ENCODE measurements at places on chromosomes 3 and 15.
A peak's percentile ranks its signal among the peaks of the same experiment; 100 is the strongest.

- peak; percentile 68 for DNase-seq
These were observed 266.4 kb upstream of the HES1 start for GRCh38 chr3:193869221-193870201.

GRCh38 chr15:85379403-85380131, 836 bp upstream of the AKAP13 start:
- peak; percentile 64 for DNase-seq

DNA sequence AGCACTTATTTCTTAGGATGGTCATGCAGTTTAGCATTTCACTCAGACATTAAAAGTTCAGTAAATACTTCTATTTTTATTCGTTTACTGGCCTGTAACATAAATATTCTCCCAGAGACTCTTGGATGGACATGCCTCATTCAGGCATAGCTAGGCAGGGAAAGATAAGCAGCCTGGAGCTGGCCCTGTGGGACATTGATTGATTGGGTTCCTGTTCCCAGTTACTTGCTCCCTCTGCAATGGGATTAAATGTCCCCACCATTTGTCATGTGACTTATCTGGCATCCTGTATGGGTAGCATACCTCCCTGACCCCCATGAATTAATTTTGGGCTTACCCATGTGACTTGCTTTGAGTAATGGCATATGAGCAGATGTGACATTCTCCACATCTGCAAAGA, 2.7 kb upstream of the SCAMP5 start:
- no peak for DNase-seq

DNA sequence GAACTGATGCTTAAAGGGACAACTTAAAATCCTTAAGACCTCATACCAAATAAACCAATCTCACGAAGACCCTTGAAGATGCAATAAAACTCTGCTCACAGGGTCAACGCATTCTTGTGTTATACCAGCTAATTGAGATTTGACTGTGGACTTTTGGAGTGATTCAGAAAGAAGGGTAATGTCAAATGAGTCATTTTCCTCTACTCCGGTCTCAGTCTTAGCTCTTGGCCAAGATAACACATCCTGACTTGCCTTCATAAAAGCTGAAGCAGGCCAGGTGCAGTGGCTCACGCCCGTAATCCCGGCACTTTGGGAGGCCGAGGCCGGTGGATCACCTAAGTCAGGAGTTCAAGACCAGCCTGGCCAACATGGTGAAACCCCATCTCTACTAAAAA, 3.8 kb downstream of the PKM start:
- DNase-seq: no peak

GRCh38 chr3:128950223-128950938, 43.5 kb downstream of the CFAP92 start:
- DNase-seq: peak; percentile 22

GRCh38 chr3:39819899-39820298, 10.5 kb downstream of the MYRIP start:
- DNase-seq: no peak

GRCh38 chr15:45640616-45641015, 5.8 kb downstream of the SQOR start:
- no peak for DNase-seq

GRCh38 chr3:147119989-147120388, 286.4 kb downstream of the ZIC4 start:
- DNase-seq: no peak

- peak; percentile 94 for DNase-seq
These were observed 31.6 kb downstream of the ZDHHC19 start for GRCh38 chr3:196179380-196180308.

GRCh38 chr3:186160691-186161243, 51.9 kb upstream of the ETV5 start:
- DNase-seq: no peak

GRCh38 chr3:184715943-184716621, 4.2 kb upstream of the MAGEF1 start:
- no peak for DNase-seq

- DNase-seq: no peak
These were observed 43.4 kb upstream of the SEC22A start for GRCh38 chr3:123158330-123158729.

DNA sequence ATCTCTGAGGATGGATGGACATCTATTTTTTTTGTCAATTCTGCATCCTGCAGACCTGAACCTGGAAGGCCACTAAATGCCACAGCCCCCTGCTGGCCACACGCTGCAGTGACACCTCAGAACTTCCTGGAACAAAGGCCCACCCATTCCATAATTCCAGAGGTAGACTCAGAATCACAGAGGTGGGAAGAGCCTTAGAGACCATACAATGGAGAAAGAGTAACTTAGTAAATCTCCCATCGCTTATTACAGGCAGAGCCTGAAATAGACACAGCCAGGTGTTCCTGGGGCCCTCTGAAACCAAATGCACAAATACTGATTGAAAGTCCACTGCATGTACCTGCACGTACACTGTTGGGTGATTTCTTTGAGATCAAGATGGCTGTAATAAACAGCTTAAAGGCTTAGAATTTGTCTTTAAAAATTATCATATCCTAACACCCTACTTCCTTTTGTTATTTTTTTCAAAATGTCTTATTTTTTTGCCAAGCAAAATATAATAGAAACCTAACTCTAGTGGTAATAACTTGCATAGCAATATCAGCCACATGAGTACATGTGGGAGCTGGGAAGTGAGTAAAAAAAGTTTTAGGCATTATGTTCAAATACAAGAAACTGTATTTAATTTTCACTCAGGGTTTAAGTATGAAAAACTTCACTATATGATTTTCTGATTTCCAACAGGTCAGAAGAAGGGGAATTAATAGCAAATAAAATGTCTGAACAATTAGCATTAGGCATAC, 62.7 kb downstream of the EOMES start:
- no peak for DNase-seq

GRCh38 chr15:96019114-96019513, 311.4 kb upstream of the NR2F2 start:
- no peak for DNase-seq

DNA sequence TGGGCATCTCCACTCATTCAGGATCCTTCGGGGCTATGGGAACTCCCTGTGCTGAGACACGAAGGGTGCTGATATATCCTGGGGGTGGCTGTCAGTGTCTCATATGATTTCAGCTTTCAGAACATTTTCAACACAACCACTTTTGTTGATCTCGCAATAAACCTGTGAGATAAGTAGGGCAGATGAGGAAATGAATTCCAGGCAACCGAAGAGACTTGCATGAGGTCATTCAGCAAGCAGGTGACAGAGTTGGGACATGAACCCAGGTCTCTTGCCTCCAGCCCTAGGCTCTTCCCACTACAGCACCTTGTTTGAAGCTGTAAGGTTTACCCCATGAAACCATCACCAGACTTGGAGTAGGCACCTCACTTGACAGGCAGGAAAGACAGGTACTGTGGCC, 16.6 kb downstream of the DUOX1 start:
- DNase-seq: no peak

DNA sequence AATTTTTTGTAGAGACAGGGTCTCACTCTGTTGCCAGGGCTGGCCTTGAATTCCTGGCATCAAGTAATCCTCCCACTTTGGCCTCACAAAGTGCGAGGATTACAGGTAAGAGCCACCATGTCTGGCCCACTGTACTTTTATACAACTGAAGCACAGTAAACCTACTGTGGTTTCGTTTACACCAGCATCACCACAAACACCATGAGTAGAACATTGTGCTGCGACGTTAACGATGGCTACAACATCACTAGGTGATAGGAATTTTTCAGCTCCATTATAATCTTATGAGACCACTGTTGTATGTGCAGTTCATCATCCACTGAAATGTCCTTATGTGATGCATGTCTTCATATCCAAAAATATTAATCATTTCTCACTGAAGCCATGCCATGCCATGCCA, 11.7 kb downstream of the CTNNB1 start:
- no peak for DNase-seq

GRCh38 chr3:79534727-79535126, 233.1 kb downstream of the ROBO1 start:
- DNase-seq: no peak

DNA sequence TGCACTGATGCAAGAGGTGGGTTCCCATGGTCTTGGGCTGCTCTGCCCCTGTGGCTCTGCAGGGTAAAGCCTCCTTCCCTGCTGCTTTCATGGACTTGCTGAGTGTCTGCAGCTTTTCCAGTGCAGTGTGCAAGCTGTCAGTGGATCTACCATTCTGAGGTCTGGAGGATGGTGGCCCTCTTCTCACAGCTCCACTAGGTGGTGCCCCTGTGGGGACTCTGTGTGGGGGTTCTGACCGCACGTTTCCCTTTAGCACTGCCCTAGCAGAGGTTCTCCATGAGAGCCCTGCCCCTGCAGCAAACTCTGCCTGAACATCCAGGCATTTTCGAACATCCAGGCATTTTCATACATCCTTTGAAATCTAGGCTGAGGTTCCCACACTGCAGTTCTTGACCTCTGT, 329.8 kb upstream of the NAALADL2 start:
- no peak for DNase-seq

GRCh38 chr3:40191850-40192448, 117.6 kb upstream of the EIF1B start:
- peak; percentile 18 for DNase-seq

DNA sequence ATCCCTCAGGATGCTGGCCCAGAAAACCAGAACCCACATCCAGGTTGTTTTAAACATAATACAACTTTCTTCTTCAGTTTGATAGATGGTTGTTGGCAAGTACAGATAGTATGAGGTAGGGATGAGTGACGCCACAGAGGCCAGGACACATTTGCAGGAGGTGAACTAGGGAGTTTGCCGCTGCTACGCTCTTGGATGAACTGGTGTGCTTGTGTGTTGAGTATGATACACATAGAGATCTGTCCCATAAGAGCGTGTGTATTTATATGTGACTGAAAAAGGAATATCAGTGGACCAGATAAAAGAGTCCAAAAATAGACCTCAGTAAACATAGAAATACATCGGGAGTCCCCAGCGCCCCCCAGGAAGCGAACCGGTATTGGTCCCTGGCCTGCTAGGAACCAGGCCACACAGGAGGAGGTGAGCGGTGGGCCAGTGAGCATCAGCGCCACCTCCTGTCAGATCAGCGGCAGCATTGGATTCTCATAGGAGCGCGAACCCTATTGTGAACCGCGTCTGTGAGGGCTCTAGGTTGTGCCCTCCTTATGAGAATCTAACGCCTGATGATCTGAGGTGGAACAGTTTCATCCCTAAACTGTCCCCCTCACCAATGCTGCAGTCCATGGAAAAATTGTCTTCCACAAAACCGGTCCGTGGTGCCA, 98.1 kb downstream of the LRRK1 start:
- no peak for DNase-seq

- no peak for DNase-seq
These were observed 180.3 kb upstream of the TSC22D2 start for GRCh38 chr3:150227839-150228238.

- no peak for DNase-seq
These were observed 12.5 kb downstream of the DPH6 start for GRCh38 chr15:35533130-35534110.

- DNase-seq: no peak
These were observed 582.9 kb upstream of the PPP2R3A start for GRCh38 chr3:135382621-135383020.

DNA sequence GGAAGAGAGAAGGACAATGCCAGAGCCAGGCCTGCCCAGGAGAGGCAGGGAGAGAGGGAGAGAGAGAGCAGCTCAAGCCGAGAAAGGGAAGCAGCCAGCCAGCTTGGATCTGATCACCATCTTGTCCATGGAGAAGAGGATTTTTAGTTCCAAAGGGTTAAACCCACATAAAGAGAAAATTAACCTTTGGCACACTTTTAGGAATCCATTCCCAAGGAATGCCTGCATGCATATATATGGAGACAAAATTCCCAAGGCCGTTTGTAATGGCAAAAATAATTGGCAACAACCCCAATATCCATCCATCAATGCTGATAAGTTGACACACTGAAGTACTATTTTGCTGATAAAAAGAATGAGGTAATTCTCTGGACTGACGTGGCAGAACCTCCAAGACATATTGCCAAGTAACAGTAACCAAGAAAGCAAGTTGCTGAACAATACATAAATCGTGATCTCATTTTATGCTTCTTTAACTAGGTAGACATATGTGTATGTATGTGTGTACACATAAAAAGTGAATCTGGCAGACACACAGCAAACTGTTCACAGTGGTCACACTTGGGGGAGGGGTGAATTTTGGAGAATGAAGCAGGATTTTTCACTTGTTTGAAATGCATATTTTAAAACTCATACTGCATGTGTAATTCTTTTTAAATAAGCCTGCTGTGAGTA, 7.5 kb upstream of the STRA6 start:
- DNase-seq: no peak

- no peak for DNase-seq
These were observed 11.4 kb upstream of the MGA start for GRCh38 chr15:41648770-41649169.

DNA sequence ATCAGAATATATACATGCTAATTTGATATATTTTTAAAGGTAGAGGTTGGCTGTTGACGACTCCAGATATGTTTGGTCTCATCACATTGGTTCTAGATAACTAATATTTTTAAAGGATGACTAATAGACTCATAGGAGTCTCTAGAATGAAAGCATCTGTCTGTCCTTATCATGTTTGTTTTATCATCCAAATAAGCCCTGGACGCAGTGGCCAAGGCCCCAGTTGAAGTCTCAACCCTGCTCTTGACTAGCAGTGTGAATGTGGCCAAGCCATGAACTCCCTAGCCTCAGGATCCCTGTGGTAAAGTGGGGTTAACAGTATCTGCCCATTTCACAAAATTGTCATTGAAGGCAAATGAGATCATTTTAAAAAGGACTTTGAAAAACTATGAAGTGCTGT, 53.6 kb downstream of the ABHD2 start:
- DNase-seq: no peak

GRCh38 chr3:43448098-43448497, 161.8 kb downstream of the SNRK start:
- DNase-seq: no peak

- DNase-seq: no peak
These were observed 450.1 kb upstream of the THBS1 start for GRCh38 chr15:39130556-39131379.

DNA sequence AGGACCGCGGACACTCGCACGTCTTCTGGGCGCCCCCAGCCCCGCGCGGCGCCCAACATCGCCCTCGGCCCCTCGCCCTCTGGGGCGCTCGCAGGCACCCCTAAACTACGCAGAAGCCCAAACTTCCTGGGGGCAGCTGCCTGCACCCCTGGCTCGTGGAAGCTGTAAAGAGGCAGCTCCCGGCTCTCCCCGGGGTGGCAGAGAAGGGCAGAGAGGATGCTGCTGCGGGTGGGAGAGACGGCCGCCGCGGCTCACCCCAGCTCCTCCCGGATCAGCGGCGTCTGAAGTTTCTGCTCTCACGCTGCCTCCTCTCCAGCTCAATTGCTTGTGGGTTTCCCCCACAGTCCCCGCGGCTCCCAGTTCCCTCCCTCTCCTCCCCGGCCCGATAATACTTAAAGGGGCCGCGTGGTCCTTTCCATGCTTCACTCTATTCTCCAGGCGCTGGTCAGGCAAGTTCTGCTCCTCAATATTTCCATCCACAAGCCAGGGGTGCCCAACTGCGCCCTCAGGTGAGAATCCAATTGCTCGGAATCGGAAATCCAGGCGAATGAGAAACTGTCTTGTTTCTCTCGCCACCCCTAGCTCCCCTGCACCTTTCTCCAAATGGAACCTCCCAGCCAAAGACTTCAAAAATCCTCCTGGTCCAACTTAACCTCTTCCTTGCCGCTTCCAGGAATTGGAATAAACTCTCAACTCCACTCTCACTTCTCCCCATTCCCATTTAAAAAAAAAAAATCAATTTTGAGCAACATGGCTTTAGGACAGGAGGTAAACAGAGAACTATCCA, 748.5 kb downstream of the ROBO1 start:
- no peak for DNase-seq

GRCh38 chr15:40003116-40003916, 35.7 kb downstream of the SRP14 start:
- DNase-seq: no peak

GRCh38 chr15:91429973-91430372, 329.9 kb downstream of the SV2B start:
- no peak for DNase-seq

Data from hematopoietic multipotent progenitor cell (in vitro differentiated cells).